ENCODE measurements at places on chromosomes 2 and 18.

- DNase-seq = peak; percentile 30
Measured at GRCh38 chr2:17517481-17518211, 594 bp downstream of the RAD51AP2 start.

GRCh38 chr2:58447586-58447985 is 206.5 kb upstream of the FANCL start:
- DNase-seq = no peak

DNA sequence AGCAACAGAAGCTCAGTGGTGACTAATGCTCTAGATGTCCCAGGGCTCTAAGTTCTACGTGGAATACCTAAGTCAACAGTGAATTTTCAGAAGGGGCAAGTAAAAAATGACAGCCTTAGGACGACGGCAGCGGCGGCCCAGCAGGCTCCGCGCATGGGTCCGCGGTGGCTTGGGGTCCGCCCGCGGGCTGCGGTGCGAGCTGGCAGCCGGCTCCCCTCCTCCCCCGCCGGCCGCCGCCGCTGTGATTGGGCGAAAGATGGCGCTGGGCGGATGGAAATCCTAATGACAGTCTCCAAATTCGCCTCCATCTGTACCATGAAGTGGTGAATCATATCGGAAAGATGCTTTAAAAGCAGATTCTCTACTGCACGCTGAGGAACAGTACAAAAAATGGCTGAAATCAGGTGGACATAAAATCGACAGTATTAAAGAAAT is 74.7 kb downstream of the HNRNPLL start:
- DNase-seq = peak; percentile 78

GRCh38 chr2:63628403-63628942 is 39.7 kb downstream of the MDH1 start:
- DNase-seq = no peak

GRCh38 chr2:19576411-19576810 is 218.0 kb upstream of the OSR1 start:
- DNase-seq = no peak

- no peak for DNase-seq
Measured at GRCh38 chr18:39872651-39873050, 2082.4 kb upstream of the PIK3C3 start.

DNA sequence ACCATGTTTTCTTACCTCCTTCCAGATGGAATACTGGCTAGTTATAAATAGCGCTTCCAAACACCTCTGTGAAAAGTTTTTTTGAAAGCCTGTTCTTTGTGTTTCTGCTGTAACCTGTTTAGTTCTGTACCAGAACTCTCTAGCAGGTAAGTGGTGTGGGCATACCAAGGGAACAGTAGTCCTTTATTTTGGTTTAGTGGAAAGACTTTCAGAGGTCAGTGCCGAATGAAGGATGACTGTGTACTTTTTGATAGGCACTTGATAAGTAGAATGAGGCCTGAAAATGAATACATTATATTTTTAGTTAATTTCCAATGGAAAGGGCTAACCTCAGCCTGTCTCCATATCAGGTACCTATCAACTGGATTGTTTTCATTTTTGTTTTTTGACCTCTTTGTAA is 27.6 kb upstream of the ASB1 start:
- no peak for DNase-seq

DNA sequence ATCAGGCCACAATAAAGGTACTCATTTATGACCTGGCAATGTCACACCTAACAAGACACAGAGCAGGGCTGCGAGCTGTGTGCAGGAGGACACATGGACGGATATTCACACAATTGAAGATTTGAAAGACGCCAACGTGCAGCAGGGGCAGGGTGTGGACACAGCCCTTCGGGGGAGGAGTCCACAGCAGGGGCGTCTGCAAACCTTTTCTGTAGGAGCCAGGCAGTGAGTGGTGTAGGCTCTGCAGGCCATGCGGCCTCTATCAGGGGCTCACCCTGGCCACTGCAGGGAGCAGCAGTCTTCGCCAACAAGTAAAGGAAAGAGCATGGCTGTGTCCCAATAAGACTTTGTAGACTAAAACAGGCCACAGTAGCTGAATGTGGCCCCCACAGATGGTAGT is 125.7 kb upstream of the SNTG2 start:
- no peak for DNase-seq

GRCh38 chr2:203112342-203112741 is 97.7 kb downstream of the NBEAL1 start:
- DNase-seq = no peak

DNA sequence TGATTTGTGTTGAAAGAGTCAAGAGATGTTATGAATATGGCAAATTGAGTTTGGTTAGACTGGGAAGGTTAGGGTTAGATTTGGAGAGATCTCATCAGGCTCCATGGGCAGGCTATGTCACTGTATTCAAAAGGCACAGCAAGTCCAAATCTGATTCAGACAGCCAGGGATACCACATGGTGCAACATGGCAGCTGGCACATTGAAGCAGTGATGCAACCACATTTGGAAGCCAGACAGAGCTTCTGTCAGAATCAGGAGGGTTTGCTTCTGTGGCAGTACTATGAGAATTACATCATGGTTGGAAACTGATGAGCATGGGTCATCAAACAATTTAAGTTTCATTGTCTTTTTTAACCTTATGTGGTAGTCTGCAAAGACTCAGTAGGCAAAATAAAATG is 772.2 kb downstream of the SUCLG1 start:
- no peak for DNase-seq

GRCh38 chr18:36083729-36084128 is 16.4 kb upstream of the RPRD1A start:
- DNase-seq = no peak

DNA sequence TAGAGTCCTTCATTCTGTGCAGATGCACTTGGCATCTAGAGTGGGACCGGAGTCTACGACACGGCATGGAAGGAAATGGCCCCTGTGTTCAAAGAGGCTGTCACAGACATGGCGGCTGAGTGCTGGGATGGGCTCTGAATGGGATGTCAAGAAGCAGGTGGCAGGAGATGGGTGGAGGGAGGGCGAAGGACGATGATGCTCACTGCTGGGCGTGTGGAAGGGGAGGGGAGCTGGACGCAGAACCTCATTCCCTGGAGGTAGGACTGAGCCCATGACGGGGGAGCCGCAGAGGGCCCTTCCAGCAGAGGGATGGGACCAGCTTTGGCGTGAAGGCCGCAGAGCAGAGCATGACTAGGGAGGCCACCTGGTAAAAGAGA is 18.8 kb upstream of the ALPI start:
- DNase-seq = no peak

DNA sequence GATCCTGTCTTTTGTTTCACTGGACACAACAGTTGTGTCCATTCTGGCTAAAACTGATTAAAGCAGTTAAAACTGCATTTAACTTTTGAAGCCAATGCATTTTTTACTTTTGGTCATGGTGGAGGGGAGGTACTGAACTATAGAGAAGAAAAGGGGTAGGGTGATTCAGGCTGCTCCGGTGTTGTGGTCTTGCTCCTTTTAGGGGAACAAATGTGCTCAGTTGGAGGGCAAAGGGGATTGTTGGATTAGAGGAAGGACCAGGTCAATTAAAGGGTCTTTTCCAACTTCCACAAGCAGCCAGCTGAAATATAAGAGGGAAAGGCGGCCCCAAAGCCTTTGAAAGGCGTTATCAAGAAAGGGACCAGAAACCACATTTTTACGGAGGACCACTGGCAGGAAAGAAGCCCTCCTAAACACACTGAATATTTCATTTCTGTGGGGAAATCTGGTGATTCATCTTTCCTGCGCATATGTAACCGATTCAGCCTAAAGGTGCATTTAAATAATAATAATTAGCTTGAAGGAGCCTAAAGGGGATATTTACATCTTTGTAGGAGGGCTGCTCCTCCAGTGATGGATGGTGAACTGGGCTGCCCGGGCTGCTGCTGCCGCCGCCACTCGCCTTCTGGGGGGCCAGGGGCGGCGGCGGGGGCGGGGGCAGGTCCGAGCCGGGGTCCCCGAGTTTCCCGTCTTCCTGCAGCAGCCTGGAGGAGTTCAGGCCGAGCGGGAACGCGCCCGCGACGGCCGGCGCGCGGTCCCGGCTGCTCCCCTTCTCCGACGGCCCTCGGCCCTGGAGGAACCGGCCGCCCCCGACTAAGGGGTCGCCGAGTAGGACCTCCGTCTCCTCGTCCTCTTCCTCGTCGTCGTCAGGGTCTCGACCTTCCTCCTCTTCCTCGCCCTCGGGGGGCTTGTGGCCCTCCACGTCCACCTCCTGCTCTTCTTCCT is 5.2 kb downstream of the SKOR2 start:
- no peak for DNase-seq

DNA sequence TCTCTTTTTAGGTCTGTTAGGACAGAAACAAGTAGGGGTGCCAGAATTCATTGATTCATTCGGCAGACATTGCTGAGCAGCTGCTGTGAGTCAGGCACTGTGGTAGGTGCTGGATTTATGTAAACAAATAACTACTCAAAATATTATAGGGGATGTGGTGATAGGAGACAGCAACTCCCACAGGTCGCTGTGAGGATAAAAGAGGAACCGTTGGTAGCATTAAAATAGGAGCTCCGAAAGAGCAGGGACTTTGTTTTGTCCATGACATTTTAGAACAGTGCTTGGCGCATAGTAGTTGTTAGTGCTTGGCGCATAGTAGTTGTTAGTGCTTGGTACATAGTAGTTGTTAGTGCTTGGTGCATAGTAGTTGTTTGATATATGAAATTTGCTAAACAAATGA is 29.2 kb downstream of the ATP6V1C2 start:
- no peak for DNase-seq

DNA sequence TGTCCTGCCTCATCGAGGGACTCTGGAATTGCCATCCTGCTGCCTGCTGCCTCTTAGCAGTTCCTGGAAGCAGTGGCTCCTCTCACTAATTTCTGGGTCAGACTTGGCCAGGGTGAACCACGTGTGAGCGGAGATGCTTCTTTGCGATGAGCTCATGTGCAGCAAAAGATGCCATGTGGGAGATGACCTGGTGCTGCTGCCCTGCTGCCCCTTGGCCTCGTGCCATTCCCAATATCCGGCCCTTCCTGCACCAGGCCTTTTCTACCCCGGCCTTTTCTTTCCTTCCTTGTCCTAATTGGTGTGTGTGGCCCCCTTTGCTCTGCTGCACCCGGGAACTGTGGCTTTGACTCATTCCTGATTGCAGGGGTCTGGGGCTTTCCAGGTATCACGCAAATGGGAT is 296.9 kb upstream of the HS6ST1 start:
- no peak for DNase-seq

GRCh38 chr2:7994397-7994951 is 687.4 kb upstream of the ID2 start:
- no peak for DNase-seq

DNA sequence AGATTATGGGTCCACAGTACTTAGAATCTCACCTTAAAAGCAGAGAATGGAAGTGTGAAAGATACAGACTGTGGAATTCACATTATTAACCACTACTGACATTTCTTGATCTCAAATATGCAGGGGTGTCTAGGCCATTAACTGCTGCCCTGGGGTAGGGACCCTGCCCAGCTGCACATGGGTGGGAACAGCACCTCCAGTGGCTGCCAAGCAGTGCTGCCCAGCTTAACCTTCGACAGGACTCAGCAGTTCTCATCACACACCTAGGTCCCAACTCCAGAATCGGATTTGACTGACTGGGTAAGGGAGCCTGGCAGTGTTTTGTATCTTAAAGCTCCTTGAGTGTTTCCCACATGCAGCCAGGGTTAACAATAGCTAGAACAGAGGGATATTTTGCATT is 14.9 kb downstream of the ERFE start:
- DNase-seq = no peak

- no peak for DNase-seq
Measured at GRCh38 chr2:207911856-207912255, 113.5 kb downstream of the PLEKHM3 start.

DNA sequence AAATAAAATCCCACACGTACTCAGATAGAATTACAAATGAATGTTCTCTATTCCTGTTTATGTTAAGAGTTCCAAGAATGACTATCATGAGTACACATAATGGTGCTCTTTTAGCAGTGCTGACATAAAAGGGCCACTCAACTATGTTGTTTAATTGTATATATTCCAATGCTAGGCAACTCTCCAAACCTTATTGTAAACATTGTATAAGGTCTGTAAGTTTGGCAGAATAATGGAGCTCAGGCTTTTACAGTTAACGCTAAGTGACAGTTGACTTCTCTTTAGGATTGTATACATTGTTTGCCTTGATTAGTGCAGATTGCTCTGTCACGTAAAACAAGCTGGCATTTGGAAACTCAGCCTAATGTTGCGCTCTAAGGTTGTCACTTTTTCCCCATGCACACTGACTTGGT is 20.8 kb downstream of the RBMS1 start:
- peak; percentile 74 for DNase-seq

DNA sequence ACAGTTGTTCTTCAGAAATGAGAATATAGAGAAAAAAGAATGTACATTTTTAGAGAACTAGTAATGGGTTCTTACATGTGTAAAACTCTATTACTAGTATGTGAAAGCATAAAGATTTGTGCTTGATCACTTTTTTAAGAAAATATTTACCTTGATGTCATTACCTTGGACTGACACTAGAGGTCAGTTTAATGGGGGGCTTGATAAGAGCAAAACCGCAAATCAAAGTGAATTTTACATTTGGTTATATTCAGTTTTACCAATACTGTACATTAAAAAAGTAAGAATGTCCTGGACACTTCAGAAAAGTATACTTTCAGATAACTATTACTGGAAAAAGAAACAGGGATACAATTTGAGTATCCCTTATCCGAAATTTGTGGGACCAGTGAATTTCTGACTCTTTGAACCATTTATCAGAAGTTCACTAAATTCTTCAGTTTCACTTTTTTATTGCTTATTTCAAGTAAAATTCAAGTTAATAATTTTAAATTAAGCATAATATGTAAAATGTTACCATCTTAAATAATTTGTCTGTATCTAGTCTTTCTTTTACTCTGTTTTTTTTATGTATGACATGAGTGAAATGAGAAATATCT is 1149.5 kb downstream of the DSC3 start:
- DNase-seq = no peak

DNA sequence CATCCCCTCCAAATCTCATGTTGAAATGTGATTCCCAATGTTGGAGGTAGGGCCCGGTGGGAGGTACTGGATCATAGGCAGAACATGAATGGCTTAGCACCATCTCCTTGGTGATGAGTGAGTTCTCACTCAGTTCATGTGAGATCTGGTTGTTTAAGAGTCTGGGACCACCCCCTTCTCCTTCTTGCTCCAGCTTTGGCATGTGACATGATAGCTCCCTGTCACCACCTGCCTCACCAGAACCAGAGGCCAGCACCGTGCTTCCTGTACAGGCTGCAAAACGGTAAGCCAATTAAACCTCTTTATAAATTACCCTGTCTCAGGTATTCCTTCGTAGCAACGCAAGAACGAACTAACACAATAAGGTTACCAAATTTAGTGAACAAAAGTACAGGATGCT is 95.4 kb downstream of the ZBTB7C start:
- no peak for DNase-seq

DNA sequence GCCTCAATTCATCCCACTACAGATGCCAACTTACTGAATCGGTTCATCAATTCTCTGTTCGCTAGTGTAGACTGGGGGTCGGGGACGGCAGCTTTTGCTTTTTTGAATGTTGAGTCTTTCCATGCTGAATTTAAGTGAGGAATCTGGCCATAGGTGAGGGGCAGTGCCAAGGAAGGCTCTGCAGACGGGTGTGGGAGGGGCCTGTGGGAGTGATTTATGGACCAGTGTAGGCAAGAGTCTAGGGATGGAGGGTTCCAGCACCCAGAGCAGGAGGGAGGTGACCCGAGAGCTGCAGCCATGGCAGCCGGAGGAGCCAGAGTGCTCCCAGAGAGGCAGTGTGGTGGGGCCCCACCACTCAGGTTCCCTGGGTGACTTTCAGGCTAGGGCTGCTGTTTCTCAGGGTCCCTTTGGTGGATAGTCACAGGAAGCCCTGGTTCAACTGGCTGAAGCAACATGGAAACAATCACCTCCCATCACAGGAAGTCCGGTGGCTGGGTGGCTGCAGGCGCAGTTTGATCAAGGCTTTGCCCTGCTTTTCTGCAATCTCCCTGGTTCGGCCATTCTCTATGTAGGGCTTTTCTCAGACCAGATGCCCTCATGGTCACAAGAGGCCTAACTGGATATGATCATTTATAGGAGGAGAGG is 16.9 kb upstream of the TEX44 start:
- DNase-seq = no peak

All from fibroblast of skin of right biceps (primary cell).